ENCODE measurements at places on chromosomes 4 and X.

GRCh38 chrX:13899607-13900006 lies 82.7 kb upstream of the GPM6B start:
- DNase-seq: no peak

- no peak for DNase-seq
Measured at GRCh38 chr4:42588909-42589308, 68.0 kb downstream of the ATP8A1 start.

DNA sequence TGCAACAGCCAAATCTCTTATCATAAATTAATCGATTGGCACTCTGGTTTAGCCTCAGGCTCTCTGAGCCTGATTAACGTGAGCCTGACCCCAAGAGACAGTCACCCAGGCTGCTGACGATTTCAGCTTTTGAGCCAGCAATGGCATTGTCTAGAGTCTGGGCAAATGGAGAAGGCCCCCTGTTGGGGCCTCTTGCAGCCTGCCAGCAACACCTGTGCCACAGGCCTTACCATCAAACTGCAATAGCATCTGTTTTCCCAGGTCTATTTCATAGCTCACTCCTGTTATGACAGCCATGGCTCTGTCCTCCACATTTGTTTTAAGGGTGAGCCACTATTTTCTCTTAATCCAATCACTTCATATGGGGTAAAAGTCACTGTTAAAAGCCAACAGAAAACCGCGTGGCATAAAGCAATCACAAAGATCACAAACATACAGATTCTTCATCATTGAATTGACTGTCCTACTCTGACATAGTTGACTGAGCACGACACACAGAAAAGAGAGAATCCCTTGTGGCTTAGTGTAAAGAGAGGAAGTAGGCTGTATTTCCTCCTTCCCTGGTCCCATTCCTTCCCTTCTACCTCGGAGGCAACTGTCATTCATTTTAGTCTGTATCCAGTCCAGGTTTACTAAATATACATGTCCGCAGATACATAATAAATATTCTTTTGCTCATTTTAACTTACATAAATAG lies 47.8 kb downstream of the SLC9A7 start:
- DNase-seq: no peak

DNA sequence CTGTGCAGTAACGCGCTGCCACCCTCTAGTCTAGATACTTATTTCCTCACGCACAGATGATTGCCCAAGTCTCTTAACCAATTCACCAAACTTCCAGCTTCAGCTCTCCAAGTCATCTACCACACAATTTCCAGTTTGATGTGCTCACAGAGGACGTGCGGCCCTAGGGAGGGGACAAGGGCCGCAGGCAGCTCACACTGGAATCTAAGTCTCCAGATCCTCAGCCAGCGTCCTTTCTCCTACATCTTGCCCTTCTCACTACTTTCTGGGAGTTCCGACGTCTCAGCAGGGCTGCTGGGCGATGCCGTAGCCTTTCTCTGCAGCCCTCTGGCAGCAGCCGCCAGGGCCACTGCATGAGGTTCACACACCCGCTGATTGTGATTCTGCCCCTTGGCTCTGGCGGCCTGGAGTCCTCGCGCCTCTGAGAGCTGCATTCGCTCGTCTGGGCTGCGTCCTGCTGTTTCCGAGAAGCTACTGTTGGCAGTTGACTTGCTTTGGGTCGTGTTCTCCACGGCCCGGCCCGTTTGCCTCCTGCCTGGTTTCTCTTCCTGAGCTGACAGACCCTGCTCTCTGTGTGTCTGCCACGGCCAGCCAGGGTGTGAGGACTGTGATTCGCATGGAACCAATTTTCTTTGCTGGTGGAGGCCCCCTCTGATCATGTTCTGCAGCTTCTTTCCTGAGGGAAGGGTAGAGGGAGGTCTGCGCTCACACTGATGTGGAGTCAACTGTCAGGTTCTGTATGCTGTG lies 14.1 kb upstream of the TMEM131L start:
- DNase-seq: peak; percentile 81

GRCh38 chr4:106527316-106527715 lies 158.7 kb upstream of the GIMD1 start:
- DNase-seq: no peak

- no peak for DNase-seq
Measured at GRCh38 chr4:88467392-88467791, 10.5 kb downstream of the HERC5 start.

- no peak for DNase-seq
Measured at GRCh38 chrX:138082896-138083295, 517.0 kb downstream of the ZIC3 start.

GRCh38 chrX:44147130-44147529 lies 173.9 kb upstream of the NDP start:
- DNase-seq: no peak

DNA sequence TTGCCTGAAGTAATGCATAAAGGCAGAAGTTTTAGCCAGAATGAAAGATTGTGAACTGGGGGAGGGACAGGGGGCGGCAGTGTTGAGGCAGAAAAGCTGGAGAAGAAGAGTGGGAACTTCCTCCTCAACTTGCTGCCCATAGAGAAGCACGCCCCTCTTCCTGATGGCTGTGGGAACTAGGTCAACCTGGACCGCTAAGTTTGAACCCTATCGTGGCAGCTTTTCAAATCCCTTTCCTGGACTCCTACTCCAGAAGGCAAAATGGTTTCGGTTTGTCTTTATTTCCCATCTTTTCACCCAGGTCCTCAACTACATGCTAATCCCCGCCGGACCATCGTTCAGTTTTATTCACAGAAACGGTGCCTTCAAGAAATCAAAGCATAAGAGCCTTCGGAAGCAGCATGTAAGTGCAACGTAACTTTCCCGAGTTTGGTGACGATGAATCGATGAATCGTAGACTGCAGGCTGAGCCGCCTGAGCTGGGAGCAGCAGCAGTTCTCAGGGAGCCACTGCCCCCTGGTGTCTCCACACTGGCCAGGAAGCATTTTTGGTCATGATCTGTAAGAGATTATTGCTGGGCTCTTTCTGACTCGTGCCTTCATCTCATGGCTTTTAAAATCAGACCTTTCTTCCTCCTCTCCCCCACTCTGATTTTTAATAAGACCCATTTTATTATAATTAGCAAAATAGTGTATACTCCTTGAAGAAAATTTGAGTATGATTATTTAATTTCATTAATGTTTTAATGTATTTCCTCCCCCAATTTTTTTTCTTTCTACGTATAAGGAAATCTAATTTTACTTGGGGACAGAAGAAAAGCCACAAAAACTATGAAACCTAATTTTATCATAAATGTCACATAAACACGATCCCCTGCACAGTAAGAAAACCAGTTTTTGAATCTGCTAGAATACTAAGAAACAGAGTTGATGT lies 21.4 kb downstream of the SPINK2 start:
- peak; percentile 93 for DNase-seq

DNA sequence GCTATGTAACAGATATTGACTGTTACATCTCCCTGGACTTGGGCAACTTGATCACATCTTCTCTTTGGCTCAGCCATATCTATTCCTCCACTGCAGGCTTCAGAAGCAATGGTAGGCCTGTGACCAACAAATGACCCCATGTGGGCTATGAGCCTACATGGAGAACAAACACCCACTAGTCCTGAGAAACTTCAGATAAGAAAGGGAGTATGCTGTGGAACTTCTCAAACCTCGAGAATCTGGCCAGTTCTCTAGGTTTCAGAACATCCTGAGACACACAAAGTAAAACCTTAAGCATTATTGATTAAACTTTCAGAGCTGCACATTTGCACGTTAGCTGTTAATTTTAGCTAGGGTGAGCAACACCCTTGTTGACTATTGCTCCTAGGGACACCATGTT lies 16.3 kb downstream of the RBMX2 start:
- no peak for DNase-seq

- DNase-seq: no peak
Measured at GRCh38 chrX:29841750-29842149, 373.6 kb upstream of the MAGEB2 start.

GRCh38 chrX:46459603-46460002 lies 85.6 kb downstream of the ZNF674 start:
- no peak for DNase-seq

- no peak for DNase-seq
Measured at GRCh38 chr4:169615467-169616106, 3.2 kb upstream of the NEK1 start.

GRCh38 chrX:19177721-19178120 lies 55.5 kb upstream of the ADGRG2 start:
- DNase-seq: no peak

- no peak for DNase-seq
Measured at GRCh38 chrX:69597399-69597798, 18.5 kb upstream of the EDA start.

- DNase-seq: no peak
Measured at GRCh38 chr4:123317211-123317610, 79.4 kb upstream of the SPRY1 start.

DNA sequence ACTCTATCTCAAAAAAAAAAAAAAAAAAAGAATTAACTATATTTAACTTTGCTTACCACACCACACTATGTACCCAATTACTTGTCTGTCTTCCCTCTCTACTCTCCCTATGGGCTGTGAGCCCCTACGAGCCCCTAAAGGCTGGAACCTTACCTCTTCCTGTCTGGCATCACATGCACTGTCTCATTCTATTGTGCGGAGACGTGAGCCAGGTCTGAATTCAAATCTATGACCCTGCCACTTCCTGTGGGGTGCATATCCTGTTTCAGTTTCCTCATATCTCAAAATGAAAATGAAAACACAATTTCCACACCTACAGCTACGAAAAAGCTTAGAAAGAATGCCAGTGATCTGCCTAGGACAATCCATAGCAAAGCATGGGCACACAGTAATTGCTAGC lies 42.9 kb upstream of the HS3ST1 start:
- DNase-seq: no peak
